ENCODE measurements at places on chromosomes 2 and 18. TPM values are rescaled to one million over a fixed set of nuclear protein-coding genes. Genes with fewer than 3 reads are reported as not detected.

GRCh38 chr2:128410035-128410757, 91.5 kb upstream of the HS6ST1 start:
- peak; percentile 51 for DNase-seq

DNA sequence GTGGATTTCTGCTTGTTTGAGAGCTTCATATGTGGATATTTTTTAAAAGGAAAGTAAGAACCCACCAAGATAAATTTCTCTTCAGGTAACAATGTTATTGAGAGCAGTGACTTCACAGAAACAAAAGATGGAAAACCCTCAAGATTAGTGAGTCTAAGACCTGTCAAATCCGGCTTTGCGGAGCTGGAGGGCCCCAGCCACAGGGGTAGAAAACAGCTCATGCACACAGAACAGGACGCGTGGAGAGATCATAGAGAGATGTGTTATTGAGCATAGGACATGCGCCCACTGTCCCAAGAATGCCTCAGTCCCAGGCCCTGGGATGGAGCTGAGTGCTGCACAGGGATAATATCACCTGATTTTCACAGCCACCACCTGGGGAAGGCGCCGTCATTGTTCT, 21.3 kb downstream of the EDAR start:
- no peak for DNase-seq

DNA sequence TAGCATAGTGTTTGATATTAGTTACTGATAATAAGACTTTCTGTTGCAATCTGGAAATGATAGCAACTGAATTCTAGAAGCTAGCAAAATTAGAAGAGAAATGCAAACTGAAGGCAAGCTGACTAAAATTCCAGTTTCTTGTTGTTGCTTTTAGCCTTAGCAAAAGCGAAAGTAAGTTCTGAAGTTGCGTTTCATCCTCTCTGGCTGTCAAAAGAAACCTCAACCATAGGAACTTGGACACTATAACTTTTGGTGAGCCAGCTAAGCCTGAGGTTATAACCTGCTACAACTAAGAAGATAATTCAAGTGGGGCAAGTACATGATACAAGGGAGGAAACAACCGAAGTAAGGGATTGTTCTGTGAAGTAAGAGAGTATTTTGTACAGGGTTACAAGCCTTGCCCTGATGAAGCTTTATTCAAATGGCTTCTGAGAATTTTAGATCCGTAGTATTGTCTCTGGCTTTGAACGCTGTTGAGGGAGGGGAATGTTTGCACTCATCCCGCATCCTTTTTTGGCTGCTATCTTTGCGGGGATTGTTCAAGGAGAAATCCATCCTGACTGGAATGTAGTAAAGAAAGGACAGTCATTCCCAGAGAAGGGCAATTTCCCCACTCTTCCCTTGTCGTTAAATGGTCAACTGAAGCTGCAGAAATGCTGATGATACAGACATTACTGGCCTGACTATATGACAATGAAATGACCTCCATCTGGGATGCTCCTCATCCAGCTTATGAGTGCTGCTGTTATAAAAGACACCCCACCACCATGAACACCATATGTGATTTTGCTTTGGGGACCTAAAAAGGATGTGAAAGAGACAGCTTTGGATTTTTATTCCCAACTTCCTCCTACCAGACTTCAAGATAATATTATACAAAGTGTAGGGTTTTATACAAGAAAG, 7.0 kb upstream of the TMX3 start:
- DNase-seq, result no peak

GRCh38 chr2:127255146-127255545, 35.0 kb upstream of the CYP27C1 start:
- no peak for DNase-seq

Gene ETAA1
- total RNA-seq, result 16.2 TPM

- no peak for DNase-seq
These were observed 283.2 kb downstream of the INSIG2 start for GRCh38 chr2:118371515-118371914.

- no peak for DNase-seq
These were observed 7.5 kb downstream of the GDF7 start for GRCh38 chr2:20674309-20674965.

DNA sequence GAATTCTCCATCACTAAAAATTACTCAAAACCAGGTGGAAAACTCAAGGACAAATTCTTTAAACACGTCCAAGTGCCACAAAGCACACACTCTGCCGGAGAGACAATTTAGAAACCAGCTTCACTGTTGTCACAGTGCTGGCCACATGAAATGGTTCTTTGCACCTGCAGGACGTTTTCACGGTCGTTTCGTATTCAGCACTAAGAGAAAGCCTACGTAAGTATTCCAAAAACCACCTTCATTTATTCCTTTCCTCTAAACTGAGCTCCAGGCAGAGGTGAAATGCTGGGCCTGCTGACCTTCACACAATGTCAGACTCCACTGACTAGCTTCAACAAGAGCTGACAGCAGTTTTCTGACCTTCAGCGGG, 680 bp downstream of the ATP5F1A start:
- no peak for DNase-seq

- DNase-seq, result no peak
These were observed 121.5 kb downstream of the SLC4A3 start for GRCh38 chr2:219748671-219749570.

DNA sequence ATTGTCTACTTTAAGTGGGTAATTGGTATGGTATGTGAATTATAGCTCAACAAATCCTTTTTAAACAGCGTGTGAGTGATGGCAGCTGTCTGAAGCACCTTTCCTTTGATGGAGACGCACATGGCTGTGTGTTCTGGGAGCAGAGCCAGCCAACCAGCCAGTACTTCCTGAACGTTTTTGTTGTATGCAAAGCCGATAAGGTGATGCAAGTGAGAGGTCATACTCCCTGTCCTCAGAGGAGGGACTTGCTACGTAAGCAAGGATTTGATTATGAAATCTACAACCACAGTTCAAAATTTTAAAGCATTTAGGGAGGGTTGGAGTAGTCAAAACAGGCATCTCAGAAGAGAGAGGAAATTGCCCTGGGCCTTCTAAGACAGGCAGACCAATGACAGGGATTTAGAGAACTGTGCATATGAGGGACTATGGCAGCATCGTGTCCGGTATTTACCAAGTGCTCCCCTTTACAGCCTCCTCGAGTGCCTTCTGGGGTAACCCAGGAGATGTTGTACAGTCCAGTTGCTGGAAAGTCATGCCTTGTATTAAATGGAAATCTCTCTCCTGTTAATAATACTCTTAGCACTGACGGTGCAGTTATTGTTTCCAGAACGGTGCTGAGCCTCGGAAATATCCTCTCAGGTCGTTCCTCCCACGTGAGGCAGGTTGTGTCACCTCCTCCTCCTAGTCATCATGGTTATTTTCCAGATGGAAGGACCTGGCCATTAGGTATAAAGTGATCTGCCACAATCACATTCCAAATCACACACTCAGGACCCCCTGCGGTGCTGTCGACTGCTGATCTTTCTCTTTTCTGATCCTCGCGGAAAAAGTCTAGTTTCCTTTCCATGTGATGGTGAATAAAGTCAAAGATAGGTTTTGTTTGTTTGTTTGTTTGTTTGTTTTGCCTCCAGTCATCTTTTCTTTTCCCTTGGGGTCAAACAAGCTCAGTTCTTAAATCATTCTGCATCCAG, 28.4 kb downstream of the ARHGEF4 start:
- no peak for DNase-seq

Gene MAP3K19
- total RNA-seq, result not detected

- no peak for DNase-seq
These were observed 32.1 kb downstream of the MARCHF7 start for GRCh38 chr2:159744363-159744762.

- no peak for DNase-seq
These were observed 23.5 kb downstream of the LMAN2L start for GRCh38 chr2:96716388-96716787.

GRCh38 chr2:71893646-71894045, 254.0 kb downstream of the CYP26B1 start:
- peak; percentile 74 for DNase-seq

GRCh38 chr2:102677244-102678215, 58.2 kb downstream of the SLC9A2 start:
- DNase-seq, result no peak

GRCh38 chr18:12748671-12749070, 45.8 kb downstream of the PSMG2 start:
- no peak for DNase-seq

DNA sequence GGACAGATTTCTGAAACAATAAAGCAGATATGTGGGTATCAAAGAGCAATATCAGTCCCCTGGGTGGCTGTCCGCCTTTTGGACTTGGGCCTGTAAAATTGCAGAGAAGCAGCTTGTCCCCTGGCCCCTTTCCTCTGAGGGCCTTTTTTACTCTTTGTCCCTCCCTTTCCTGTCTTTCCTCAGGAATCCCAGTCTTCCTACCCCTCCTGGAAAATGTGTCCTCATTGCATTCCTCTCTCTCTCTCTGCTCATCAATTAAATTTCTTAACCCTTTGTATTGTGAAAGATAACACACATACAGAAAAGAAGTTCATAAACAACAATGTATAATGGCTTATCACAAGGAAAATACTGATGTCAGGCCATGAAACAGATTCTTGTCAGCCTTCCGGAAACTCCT, 3.0 kb upstream of the GRB14 start:
- DNase-seq, result no peak

Gene ABI2
- total RNA-seq, result 84.3 TPM

GRCh38 chr2:64982311-64982857, 6.8 kb upstream of the SLC1A4 start:
- no peak for DNase-seq

DNA sequence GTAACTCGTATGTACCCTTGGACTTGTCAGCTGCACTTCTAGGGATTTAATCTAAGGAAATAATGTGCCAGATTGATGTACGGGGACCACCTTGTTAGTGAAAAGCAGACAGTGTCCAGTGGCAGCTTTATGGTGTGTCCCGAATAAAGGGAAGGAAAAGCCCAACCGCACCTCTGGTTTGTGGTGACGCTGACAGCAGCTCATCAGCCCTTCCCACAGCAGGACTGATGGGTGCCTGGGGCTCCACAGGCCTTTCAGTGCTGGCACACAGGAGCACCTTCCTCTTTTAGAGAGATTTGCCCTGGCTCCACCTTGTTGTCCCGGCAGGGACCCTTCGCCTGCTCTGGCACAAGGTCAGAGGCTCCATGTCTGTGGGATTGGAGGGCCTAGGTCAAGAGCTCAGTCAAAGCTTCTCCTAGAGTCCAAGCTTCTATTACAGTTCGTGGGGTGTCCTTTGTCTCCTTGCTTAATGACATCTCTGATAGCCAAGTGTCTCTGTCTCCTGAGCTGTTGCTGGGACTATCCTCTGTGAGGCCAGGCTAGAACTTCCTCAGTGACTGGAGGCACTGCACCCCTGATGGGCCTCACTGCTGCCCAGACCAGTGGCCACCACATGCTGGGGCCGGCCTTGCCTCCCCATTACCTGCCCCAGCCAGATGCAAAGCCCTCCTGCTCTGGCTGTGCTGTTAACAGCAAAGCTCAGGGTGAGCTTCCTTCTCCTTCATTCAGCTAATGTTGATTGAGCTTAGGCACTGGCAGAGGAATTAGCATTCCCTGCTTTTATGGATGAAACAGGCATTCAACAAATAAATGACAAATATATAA, 33.0 kb upstream of the SCLY start:
- peak; percentile 78 for DNase-seq

Data from osteocyte (in vitro differentiated cells).